ENCODE measurements at places on chromosomes 7 and 10. TPM values are rescaled to one million over a fixed set of nuclear protein-coding genes. Genes with fewer than 3 reads are reported as not detected.

DNA sequence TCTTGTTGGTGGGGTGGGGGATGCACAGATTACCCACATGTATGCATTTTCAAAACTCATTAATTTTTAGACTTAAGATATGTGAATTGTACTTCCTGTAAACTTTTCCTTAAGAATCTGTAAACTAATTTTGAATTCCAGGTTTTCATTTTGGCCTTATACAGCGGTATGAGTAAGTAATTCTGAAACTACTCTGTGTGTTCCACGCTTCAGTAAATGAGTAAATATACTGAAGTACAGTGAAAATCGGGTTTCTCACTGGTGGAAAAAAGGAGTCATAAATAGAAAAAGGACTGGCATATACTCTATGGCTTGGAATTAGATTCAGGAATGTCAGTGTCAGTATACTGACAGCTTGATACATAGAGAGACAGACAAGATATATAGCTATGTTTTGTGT lies 72.8 kb downstream of the CTTNBP2 start:
- no peak for DNase-seq

Gene ZNF804B
- not detected for total RNA-seq

DNA sequence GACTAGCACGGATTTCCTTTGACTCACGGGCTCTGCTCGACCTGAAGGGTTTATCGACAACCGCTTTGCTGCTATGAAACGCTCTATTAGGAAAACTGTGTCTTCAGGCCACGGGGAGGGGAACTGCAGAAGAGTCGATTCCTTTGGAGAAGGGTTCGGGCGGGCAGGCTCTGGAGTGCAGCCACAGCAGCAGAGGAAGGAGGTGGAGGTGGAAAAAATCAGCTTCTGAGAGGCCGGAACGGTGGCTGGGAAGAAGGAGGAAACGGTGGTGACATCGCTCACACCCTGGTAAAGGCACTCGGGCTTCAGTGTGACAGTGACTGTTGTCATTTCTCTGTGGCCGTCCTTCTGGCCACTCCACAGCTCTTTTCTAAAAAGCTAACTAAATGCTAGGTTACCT lies 64.6 kb upstream of the MGMT start:
- DNase-seq = no peak

DNA sequence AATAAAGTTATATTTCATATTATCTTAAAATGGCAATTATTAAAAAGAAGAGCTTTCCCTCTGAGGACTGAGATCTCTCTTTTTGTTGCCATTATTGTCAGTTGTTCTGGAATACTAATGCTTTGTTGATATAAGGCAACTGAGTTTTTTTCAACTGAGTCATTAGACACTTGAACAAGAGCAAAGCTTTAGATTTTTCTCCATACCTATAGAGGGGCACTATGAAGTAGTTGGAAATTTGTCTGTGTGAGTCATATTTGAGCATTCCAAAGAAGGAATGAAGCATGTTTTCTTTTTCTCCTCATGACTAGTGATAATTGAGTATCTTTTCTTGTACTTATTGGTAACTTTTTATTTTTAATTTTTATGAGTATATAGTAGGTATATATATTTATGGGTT lies 24.5 kb downstream of the RPA3 start:
- DNase-seq = no peak

- DNase-seq = no peak
These were observed 22.4 kb downstream of the VIPR2 start for GRCh38 chr7:159122276-159122675.

- DNase-seq = no peak
These were observed 61.9 kb downstream of the MCU start for GRCh38 chr10:72753760-72754231.

All from H1 (cell line).